ENCODE measurements at places on chromosomes 2 and 18.

- no peak for DNase-seq
Observed at GRCh38 chr2:177549171-177549570, 156.6 kb downstream of the AGPS start.

DNA sequence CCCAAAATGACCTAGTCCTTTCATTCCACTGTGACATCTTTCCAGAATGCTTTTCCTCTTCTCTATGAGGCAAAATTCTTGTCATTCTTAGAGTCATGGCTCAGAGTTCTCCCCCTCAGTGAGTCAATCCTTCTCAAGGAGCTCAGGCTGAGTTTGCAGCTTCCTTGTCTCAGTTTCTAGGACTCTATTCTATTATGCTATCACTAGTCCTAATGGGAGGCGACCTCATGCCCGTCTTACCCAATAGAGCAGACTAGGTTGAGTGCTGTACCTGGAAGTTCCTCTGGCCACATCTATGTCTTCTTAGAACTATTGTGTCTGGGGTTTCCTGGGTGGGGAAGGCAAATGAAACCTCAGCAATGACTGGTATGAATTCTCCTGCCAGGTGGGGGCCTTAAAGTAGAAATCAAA is 51.5 kb downstream of the HAUS1 start:
- peak; percentile 90 for DNase-seq

GRCh38 chr2:105763076-105763475 is 18.4 kb downstream of the NCK2 start:
- no peak for DNase-seq

GRCh38 chr2:199258291-199258690 is 199.4 kb downstream of the SATB2 start:
- DNase-seq = no peak

- DNase-seq = peak; percentile 84
Observed at GRCh38 chr2:43018179-43019024, 208.0 kb downstream of the ZFP36L2 start.

DNA sequence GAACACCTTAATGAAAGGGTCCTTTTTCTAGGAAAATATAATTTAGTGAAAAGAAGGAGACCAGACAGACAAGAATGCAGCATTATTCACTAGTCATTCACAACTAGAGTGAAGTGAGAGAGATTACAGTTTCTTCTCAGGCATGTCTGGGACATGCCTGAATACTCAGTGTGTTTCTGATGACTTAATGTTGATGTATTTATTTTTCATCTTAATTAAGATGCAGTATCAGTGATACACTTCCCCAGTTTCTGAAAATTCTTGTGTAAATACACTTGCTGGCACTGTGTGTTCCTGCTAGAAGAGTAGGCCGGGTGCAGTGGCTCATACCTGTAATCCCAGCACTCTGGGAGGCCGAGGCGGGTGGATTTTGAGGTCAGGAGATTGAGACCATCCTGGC is 143.6 kb downstream of the MYO3B start:
- DNase-seq = no peak

DNA sequence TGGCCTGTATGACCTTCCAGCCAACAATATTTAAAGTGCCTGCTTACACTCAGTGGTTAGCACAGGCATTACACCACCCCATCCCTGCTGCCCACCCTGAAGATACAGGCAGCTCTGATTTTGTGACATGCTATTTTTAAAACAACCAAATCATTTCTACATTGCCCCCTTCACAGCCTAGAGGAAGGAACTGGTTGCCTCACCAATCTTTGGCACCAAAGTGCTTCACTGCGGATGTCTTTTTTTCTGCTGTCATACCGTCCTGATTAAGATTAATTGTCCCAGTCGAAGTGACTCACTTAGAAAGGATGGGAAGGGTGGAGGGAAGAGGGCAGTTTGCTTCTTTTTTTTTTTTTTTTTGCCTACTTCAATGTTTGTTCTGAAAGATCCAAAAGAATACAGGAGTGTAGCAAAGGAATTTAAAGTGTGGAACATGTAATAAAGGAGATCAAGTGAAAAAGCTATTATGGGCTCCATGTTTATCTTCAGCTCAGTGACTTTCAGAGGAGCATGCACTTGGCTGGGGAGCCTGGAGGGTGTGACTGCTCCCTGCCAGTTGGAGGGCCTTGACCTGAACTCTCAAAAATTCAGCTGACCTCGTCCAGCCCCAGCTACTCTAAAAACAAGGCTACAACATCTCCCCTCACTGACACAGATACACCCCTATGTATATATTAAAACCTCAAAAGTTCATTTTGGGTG is 501.1 kb upstream of the TNP1 start:
- DNase-seq = peak; percentile 89

DNA sequence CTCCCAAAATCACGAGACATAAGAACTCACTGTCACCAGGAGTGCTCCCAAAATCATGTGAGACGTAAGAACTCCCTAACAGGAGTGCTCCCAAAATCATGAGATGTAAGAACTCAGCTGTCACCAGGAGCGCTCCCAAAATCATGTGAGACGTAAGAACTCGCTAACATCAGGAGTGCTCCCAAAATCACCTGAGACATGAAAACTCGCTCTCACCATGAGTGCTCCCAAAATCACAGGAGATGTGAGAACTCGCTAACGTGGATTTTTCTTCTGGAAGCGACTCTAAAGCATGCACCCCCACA is 53.1 kb downstream of the CTDP1 start:
- no peak for DNase-seq

GRCh38 chr18:75467281-75467795 is 39.8 kb upstream of the SMIM21 start:
- peak; percentile 20 for DNase-seq
